ENCODE measurements at places on chromosomes 7 and 10.

GRCh38 chr10:80986596-80986995 lies 448.9 kb downstream of the SH2D4B start:
- DNase-seq: no peak

- no peak for DNase-seq
Measured at GRCh38 chr10:109126016-109126415, 797.3 kb downstream of the XPNPEP1 start.

GRCh38 chr7:16636555-16637101 lies 8.9 kb downstream of the ANKMY2 start:
- no peak for DNase-seq

GRCh38 chr7:99396418-99397296 lies 11.7 kb downstream of the PDAP1 start:
- no peak for DNase-seq

GRCh38 chr10:10475812-10476211 lies 541.9 kb upstream of the CELF2 start:
- DNase-seq: no peak

GRCh38 chr7:67913604-67914003 lies 917.0 kb downstream of the TYW1 start:
- DNase-seq: no peak

- no peak for DNase-seq
Measured at GRCh38 chr7:99693427-99694200, 13.8 kb upstream of the CYP3A5 start.

DNA sequence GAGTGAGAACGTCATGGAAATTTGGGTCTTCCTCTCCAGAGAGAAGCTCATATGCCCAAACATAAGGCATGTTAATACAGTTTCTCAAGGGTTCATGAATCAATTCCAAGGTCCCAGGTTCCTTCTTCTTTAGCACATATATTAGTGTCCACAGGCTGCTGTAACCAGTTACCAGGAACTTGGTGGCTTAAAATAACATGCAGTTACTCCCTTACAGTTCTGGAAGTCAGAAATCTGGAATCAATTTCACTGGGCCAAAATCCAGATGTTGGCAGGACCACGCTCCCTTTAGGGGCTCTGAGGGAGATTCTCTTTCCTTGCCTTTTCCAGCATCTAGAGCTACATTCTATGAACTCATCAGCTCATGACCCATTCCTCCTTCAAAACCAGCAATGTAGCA lies 64.8 kb downstream of the MRC1 start:
- DNase-seq: no peak

DNA sequence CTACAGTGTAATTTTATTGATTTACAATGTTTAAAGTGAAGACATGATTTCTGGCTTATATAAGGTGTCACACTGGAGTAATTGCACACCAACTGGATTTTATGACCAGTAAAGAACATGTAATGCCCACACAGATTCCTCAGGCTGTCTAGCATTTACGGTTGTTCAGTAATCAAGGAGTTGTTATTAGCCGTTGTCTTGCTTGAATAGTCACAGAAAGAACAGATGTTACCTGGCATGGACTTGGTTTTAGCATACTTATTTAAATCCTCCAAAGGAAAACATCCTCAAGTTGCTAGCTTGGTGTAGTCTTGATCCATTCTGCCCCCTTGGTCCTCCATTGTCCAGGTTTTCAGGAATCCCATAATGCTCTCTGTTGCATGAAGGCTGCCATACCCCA lies 65.8 kb downstream of the POU6F2 start:
- DNase-seq: no peak

DNA sequence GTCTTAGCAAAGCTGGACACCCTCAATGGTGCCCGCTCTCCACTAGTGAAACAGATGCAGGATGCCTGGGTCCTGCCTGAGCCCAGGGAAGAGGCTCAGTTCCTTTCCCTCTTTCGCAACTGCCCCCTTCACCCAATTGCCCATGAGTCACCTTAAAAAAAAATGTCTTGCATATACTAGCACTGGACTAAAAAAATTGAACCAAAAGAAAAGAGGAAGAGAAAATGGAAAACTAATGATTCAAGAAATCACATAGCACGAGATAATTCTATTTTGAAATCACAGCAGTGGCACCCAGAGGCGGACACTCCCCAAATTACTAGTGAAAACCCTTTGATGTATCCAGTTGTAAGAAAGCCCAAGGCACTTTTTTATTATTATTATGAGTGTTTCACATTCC lies 972.5 kb downstream of the LRMDA start:
- no peak for DNase-seq

DNA sequence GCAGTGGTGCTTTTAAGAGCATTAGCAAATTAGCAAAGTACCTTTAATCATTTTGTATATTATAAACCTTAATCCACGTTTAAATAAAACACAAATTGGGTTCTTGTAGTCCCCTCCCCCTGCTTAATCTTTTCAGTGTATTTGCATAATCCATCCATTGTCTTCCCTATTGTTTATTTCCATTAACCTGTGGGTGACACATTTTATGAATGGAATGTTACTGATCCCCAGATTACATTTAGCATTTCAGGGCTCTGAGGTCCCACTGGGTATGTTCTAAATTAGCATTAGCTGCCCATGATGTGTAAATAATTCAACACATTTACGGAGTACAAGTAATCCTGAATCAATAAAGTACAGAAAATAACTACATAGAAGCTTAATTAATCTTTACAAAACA lies 138.4 kb upstream of the FEZF1 start:
- DNase-seq: no peak

GRCh38 chr7:141268614-141269013 lies 194.8 kb downstream of the TMEM178B start:
- no peak for DNase-seq

- no peak for DNase-seq
Measured at GRCh38 chr7:47803025-47803424, 145.2 kb downstream of the PKD1L1 start.

DNA sequence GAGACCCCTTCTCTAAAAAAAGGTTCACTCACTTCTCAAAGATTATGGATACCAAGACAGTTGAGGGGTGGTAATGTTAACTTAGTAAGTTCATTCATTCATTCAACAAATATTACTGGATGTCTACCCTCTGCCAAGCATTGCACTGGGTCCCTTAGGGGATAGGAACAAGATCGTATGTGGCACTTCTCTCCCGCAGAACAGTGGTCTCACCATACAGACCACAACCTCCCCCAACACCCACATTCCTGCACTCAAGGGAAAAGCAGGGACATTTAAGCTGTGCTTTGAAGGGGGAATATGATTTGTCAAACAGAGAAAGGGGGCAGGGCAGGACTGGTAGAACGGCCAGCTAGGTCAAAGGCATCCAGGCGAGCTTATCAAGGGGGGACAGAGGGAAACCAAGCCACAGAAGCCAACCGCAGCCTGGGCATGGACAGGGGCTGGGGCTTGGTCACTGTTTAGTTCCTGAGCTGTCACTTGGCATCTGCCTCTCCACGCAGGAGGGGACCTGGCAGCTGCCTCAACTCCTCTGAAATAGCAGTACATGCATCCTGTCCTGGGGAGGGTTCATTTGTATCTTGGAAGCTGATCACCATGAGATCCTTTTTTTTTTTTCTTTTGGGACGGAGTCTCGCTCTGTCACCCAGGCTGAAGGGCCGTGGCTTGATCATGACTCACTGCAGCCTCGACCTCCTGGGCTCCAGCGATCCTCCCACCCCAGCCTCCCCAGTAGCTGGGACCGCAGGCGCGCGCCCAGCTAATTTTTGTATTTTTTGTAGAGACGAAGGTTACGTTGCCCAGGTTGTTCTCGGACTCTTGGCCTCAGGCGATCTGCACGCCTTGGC lies 949 bp upstream of the CLIP2 start:
- no peak for DNase-seq

GRCh38 chr7:107953924-107954303 lies 49.0 kb downstream of the LAMB1 start:
- DNase-seq: no peak

GRCh38 chr10:60627778-60628748 lies 150.2 kb upstream of the CDK1 start:
- DNase-seq: no peak

GRCh38 chr7:52325237-52325636 lies 710.2 kb upstream of the POM121L12 start:
- no peak for DNase-seq

DNA sequence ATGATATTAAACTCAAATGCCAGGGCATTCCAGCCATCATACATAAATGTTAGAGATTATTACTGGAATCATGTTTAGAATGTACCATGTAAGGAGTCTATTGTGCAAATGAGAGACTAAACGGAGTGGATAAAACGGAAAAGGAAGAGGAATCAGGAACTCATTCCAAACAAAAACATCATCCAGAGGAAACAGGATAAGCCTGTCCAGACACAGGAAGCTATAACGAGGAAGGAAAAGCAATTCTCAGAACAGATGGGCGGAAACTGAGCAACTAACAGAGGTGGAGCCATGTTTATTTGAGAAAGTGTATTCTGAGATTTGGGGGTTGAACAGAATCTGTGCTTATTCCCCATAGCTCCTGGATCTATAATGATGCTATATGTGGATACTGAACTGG lies 52.3 kb upstream of the TRIM24 start:
- DNase-seq: no peak

- no peak for DNase-seq
Measured at GRCh38 chr7:2072042-2072441, 160.7 kb downstream of the MAD1L1 start.

DNA sequence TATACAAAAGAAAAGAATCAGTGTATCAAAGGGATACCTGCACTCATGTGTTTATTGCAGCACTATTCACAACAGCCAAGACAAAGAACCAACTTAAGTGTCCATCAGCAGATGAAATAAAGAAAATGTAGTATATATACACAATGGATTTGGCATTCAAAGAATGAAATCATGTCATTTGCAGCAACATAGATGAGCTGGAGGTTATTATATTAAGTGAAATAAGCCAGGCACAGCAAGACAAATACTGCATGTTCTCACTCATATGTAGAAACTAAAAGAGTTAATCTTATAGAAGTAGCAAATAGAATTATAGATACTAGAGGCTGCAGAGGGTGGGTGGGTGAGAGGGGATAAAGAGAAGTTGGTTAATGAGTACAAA lies 28.3 kb downstream of the CNOT4 start:
- no peak for DNase-seq

- no peak for DNase-seq
Measured at GRCh38 chr7:156735851-156736250, 95.3 kb downstream of the RNF32 start.

DNA sequence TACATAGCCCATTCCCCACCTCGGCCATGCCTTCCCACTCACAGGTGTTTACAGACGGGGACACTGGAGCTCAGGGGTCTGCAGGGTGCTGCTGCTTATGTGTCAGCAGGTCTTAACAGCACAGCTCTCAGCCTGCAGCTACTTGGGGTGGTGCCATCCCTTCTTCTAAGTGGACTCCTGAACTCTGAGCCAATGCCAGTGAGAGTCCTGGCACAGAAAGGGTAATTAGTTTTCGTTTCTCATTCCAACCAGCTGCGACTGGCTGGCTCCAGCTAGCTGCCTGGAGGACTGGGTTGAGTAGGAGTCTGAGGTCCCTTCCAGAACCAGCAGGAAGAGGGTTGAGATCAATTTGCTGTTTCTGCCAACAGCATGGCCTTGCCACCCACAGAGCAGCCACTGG lies 88.3 kb upstream of the AGK start:
- DNase-seq: no peak

GRCh38 chr10:71513936-71514335 lies 117.2 kb downstream of the CDH23 start:
- no peak for DNase-seq

GRCh38 chr10:22634606-22635459 lies 79.5 kb downstream of the PIP4K2A start:
- DNase-seq: no peak

DNA sequence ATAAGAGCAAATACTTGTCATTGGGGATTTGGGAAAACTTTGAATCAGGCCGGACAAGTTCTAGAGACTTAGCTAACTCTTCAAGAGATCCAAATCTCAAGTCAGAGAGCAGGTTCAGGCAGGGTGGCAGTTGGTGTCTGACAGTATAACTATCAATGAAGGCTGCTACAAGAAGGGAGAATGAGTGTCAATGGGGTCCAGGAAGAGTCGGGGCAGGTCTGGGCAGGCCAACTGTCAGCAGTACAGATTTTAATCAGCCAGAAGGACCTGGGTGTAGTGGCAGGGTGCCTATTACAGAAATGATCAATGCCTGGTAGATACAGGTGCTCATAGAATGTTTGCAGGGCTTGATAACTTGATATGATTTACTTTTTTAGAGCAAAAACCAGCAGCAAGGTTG lies 751.1 kb downstream of the GRM8 start:
- DNase-seq: no peak

- DNase-seq: no peak
Measured at GRCh38 chr10:97355571-97355975, 21.0 kb upstream of the FRAT2 start.

DNA sequence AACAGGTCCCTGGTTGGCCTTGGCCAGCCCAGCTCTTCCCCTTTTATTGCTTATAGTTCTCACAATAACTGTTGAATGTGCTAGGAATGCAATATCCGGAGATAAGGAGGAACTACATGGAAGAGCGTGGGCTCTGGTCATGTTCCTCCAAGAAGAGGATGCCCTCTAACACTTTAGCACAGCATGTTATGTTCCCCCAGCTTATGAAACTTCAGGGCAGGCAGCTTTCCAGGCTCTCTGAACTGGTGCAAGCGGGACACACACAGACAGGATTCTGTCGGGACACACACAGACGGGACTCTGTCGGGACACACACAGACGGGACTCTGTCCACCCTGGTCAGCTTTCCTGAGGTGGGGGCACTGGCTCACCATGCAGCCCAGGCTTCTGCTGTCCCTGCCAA lies 141.6 kb downstream of the PKD1L1 start:
- DNase-seq: no peak

- DNase-seq: no peak
Measured at GRCh38 chr10:61588770-61589211, 73.9 kb upstream of the CABCOCO1 start.

- DNase-seq: no peak
Measured at GRCh38 chr7:54847921-54848320, 88.9 kb upstream of the SEC61G start.

DNA sequence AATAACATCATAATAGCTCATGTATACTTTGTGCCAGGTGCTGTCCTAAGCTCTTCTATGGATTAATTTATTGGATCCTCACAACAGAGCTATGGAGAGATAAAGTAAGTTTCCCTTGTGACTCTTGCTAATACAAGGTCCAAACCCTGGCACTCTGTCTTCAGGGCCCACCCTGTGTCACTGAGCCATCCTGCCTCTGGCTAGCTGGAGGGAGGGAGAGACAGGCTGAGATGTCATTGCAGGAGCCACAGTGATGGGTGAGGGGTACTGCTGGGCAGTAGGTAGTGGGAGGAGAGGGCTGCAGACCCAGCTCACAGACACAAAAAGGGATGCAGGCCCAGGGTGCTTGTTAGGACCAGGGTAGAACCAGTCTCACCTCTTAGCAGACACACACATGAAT lies 16.9 kb downstream of the GCK start:
- DNase-seq: no peak

DNA sequence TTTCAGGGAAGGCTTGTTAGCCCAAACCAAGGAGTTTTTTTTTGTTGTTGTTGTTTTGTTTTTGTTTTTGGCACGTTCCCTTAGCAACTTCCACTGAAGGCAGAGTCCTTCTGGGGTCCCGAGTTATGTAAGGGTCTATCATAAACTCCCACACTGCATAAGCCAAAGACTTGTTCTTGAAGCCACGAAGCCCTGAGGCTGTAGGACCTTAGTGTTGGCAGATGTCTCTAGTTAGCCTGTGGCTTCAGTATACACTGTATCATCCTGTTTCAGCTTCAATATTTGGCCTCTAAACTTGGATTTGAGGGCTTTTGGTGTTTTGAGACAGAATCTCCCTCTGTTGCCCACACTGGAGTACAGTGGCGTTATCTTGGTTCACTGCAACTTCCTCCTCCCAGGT lies 13.6 kb downstream of the KPNA7 start:
- no peak for DNase-seq

All from activated naive CD8-positive, alpha-beta T cell treated with anti-CD3 and anti-CD28 coated beads, Interleukin-2, amount 50 U/mL, for 16 hours (primary cell).